ENCODE measurements at places on chromosomes 1 and 21.
A peak's percentile ranks its signal among the peaks of the same experiment; 100 is the strongest.

GRCh38 chr1:86227026-86227425 lies 70.5 kb upstream of the COL24A1 start:
- DNase-seq, result no peak

DNA sequence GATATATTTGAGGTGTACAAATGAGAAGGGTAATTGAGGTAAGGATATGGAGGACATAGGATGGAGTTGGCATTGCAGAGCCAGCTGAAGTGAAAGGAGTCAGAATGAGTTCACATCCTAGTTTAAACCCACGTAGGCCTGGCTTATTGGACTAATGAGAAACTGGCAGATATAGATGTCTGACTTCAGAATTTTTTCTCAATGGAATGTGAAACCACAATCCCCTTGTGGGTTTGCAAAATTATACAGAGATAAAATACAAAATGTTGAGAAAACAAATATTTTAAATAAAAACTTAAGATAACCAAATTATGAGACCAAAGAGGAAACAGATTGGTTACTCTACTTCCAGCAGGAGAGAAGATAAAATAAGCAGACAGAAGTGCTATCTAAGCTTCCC lies 277.4 kb upstream of the LRRC7 start:
- DNase-seq, result no peak

- DNase-seq, result peak; percentile 46
Observed at GRCh38 chr1:186183219-186183618, 191.8 kb downstream of the TPR start.

DNA sequence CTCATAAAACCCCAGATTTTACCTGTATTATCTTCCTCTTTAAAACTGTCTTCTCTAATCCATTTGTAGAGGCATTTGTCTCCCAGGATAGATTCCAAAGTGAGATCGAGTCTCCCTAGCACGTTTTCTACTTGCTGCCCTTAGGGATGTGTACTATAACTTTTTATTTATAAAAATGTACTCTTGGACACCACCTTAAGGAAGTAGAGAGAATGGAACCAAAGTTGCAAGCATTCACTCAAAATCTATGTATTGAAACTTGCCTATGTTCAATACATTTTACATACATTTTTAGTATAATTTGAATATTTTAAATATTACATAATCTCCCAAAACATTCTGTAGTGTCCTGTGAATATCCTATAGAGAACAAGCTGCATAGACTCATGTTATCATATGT lies 842 bp upstream of the SPRR2A start:
- no peak for DNase-seq

GRCh38 chr1:167428395-167428794 lies 89.9 kb downstream of the CD247 start:
- DNase-seq, result no peak

DNA sequence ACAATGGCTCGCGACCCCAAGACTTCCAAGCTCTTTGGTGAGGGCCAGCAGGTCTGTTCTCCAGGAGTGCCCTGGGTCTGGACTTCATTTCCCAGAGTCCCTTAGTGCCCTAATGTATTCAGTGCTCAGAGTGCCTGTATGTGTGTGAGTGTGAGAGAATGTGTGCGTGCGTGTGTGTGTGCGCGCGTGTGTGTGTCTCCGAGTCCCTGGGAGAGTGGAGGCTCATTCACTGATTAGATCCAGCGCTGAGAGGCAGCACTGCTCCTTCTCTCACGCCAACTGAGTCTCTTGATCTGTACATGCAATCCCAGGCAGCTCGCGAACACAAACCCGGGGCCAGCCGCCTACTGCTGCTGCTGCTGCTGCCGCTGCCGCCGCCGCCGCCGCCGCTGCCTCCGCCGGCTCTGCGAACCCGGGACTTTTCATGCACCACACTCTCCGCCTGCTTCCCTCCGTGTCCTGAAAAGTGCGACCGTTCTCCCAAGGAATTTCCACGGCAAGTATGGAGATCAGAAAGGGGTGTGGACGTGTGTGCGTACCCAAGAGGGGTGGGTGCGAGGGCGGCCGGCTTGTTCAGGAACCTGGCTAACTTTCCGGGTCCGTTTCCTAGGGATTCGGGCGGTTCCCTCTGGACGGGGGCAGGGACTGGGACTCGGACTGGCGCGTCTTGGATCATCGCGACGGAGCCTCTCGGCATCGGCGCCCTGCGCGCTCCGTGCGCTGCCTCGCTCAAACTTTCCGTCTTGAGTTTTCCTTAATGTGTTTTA lies at the start of gene RNF220:
Gene RNF220, plus strand, starts transcription at position 225 of the 767 bp plus-strand sequence.
- DNase-seq, result peak; percentile 44

- no peak for DNase-seq
Observed at GRCh38 chr1:242691610-242691945, 167.1 kb upstream of the PLD5 start.

GRCh38 chr1:187396226-187396625 lies 567.5 kb downstream of the PLA2G4A start:
- no peak for DNase-seq

- DNase-seq, result peak; percentile 33
Observed at GRCh38 chr1:153880962-153881361, 41.8 kb downstream of the GATAD2B start.

GRCh38 chr1:55203064-55203463 lies 12.1 kb downstream of the USP24 start:
- no peak for DNase-seq

- no peak for DNase-seq
Observed at GRCh38 chr1:66733348-66734017, 18.8 kb upstream of the DYNLT5 start.

DNA sequence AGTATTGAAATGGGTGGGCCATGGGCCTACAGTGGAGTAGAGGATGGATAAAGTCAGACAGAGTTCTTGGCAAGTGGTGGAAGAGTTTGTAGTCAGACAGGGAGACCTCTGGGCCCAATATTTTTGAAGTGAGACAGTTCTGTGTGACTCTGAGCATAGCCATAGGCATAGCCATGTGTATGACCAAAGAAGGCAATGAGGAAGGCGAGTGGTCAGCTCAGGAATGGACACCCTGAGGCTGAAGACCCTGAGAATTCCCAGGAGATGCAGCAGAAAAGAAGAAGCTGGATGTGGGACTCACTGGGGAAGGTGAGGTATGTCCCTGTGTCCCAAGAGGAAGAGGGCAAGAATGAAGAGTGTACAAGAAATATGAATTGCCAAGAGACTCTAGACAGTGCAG lies 210.6 kb upstream of the IRF2BP2 start:
- DNase-seq, result no peak

DNA sequence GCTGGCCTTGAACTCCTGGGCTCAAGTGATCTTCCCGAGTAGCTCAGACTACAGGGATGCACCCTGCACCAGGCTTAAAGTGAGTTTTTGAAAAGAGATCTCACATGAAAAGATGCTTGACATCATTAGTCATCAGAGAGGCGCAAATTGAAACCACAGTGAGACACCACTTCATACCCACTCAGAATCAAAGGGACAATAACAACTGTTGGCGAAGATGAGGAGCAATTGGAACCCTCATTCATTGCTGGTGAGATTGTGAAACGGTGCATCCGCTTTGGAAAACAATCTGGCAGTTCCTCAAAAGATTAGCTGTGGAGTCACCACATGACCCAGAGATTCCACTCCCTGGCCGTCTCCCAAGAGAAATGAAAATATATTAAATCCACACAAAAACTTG lies 122.3 kb downstream of the PGBD5 start:
- peak; percentile 33 for DNase-seq

DNA sequence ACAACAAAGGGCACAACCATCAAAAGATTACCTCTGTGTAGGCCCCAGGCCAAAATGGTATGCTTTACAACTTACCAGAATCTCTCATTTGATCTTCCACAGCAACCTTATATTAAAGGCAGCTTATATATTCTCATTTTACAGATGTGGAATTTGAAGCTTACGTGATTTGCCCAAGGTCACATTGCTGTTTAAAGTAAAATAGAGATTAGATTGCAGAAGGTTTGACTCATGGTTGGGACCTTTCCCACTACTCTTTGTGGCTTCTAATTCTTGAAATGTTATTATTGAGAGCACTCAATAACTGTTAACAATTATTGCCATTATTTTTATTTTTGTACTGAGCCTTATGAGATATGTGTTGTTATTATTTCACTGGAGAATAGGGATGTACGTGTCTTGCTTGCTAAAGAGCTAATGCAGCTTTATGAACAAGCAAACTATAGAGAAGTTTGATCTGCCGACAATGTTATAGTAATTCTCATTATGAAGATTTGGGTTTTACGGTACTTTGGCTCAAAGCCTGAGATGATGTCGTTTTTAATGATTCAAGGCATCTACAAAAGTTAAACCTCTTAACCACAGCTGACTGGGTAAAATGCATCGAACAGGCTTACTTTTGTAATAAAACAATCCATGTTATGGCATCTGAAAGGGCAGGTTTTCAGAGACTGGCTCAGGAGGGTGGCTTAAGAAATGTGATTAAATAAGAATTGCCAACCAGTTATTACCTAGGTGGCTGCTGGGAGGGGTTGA lies 43.3 kb upstream of the TSNAX start:
- no peak for DNase-seq

- peak; percentile 60 for DNase-seq
Observed at GRCh38 chr1:58815069-58815685, 31.3 kb upstream of the JUN start.

DNA sequence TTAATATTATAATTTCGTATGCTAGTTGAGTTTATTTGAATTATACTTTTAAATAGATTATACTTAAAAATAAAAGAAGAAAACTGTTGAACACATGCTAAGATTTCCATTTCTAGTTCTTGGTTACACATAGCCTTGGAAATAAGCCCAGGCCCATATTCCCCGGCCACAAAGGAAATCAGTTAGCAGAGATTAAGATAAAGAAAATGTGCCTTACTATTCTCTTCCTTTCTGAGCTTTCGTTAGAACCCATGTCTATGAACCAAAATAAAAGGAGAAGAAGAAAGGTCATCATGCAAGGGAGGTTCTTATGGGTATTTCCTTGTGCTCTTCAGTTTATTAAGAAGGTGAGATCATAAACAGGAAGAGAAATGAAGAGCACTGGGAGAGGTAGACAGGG lies 32.3 kb upstream of the CRP start:
- no peak for DNase-seq

GRCh38 chr1:58754683-58755467 lies 29.0 kb downstream of the JUN start:
- DNase-seq, result no peak

DNA sequence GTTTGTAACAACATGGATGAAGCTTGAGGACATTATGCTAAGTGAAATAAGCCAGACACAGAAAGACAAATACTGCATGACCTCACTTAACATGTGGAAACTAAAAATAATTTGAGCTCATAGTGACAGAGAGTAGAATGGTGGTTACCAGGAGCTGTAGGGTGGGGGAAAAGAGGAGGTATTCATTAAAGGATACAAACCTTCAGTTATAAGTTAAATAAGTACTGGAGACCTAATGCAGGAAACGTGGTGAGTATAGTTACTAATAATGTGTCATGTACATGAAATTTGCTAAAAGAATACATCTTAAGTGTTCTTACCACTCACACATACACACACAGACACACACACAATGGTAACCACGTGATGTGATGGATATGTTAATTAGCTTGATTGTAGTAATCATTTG lies 86.7 kb downstream of the NGF start:
- no peak for DNase-seq

DNA sequence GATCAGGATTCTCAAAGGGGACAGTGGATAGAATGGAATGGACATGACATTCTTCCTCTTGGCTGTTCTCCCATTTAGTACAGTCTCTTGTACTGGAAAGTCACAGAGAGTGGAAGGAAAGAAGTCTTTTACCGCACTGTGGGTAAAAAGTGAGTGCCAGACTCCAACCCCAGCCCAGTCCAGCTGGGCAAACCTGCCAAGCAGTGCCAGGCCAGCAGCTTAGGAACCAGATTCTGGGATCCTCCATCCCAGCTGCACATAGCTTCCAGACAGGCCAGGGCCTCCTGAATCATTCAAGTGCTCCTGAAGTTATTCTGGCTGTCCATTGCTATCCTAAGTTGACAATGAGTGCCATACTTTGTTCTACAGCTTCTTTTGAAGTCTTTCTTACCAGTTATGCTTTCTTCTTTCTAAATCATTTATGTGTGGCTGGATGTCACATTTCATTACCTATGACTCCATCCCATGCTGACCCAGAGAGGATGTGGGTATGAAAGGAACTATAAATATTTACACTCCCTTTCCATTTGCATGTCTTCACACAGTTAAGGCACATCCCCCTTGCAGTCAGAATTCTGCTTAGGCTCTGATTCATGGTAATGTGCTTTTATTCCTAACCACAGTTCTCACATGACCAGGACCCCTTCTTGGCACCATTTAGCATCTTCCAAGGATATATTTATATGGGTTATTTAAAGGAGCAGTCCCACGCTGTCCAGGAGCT lies 88.9 kb downstream of the AK5 start:
- DNase-seq, result peak; percentile 91

DNA sequence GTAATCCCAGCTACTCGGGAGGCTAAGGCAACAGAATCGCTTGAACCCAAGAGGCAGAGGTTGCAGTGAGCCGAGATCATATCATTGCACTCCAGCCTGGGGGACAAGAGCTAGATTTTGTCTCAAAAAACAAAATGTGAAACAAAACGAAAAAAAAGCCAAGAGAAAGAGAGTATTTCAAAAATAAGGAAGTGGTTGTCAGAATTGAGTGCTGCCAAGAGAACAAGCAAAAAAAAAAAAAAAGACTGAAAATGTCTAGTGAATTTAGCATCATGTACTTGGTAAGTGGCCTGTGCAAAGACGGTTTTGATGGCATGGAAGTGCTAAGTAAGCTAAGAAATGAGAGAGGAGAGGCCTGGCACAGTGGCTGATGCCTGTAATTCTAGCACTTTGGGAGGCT lies 14.3 kb downstream of the KPNA6 start:
- no peak for DNase-seq

- no peak for DNase-seq
Observed at GRCh38 chr1:94111879-94112278, 9.1 kb downstream of the ABCA4 start.

DNA sequence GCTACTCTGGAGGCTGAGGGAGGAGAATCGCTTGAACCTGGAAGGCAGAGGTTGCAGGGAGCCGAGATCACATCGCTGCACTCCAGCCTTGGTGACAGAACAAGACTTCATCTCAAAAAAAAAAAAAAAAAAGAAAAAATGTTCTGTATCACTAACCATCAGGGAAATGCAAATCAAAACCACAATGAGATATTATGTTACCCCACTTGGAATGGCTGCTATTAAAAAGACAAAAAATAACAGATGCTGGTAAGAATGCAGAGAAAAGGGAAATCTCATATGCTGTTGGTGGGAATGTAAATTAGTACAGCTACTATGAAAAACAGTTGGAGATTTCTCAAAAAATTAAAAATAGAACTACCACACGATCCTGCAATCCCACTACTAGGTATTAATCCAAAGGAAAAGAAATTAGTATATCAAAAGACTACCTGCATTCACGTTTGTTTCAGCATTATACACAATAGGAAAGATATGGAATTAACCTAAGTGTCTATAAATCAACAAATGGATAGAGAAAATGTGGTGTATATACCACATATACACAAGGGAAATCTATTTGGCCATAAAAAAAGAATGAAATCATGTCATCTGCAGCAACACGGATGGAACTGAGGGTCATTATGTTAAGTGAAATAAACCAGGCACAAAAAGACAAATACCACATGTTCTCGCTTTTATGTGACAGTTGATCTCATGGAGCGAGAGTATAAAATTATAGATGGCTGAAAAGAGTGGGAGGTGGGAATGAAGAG lies 62.6 kb downstream of the ABL2 start:
- DNase-seq, result no peak

Data from AG09309 (cell line).